ENCODE measurements at places on chromosomes 6 and 20. TPM values are rescaled to one million over a fixed set of nuclear protein-coding genes. Genes with fewer than 3 reads are reported as not detected.

Gene RNGTT
- 17.4 TPM for total RNA-seq

Gene OLIG3
- not detected for total RNA-seq

DNA sequence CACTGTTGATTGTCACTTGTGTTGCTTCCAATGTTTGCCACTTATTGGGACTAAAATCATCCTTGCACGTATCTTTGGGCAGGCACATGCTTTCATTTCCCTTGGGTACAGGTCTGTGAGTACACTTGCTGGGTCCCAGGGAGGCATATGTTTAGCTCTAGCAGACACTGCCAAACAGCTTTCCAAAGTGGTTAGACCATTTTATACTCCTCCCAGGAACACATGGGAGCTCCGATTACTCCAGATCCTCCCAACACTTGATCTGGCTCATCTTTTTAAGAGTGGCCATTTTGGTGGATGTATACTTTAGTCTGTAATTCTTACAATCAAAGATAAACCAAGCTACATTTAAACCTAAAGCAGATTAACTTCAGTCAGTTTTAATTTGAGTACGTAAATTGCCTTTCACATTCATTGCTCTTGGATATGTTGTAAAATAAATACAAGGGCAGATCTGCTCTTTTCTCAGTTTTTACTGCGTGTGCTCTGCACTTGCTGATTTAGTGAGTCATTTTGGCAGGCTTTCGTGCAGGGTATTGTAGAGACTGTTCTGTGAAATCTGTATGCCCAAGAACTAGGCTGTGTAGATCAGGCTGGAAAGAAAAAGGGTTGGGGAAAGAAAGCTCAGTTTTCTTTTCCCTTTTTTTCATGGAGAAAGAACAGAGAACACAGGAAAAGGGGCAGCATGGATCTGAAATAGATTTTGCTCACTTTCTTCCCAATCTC, 19.5 kb downstream of the SLC22A1 start:
- no peaks in the 10 kb centered on the region for H3K36me3 ChIP-seq
- no peak overlapping the region for H3K4me3 ChIP-seq
- H3K27me3 ChIP-seq, result no peaks in the 10 kb centered on the region
- H3K27ac ChIP-seq, result peak overlapping the region; percentile 77

- H3K27me3 ChIP-seq, result no peaks in the 10 kb centered on the region
- no peak overlapping the region for H3K4me3 ChIP-seq
- H3K36me3 ChIP-seq, result no peaks in the 10 kb centered on the region
- DNase-seq, result no peak
Observed at GRCh38 chr20:48281501-48281900, 496.2 kb upstream of the SULF2 start.

Gene MEI4
- 0.41 TPM for total RNA-seq

Gene EIF6
- total RNA-seq, result 33.8 TPM

Gene TNNC2
- not detected for total RNA-seq

Gene EPB41L2
- 122 TPM for total RNA-seq

- H3K36me3 ChIP-seq, result no peaks in the 10 kb centered on the region
- no peaks in the 10 kb centered on the region for H3K4me1 ChIP-seq
- no peak within 1 kb of the TSS for H3K4me3 ChIP-seq
- H3K27me3 ChIP-seq, result no peaks in the 10 kb centered on the region
- peak within 1 kb of the TSS; percentile 50 for H3K27ac ChIP-seq
Observed at GRCh38 chr6:31575335-31575901, at the start of gene TNF. Gene TNF (plus strand): TSS chr6:31575565. CDS start chr6:31575742, 177 bp downstream.

- no peak for DNase-seq
- H3K4me1 ChIP-seq, result peaks cover 31% of the 10 kb centered on the region
- H3K27ac ChIP-seq, result peak overlapping the region; percentile 99
- H3K4me3 ChIP-seq, result no peak overlapping the region
- no peaks in the 10 kb centered on the region for H3K27me3 ChIP-seq
Observed at GRCh38 chr20:47349365-47350180, 6.9 kb downstream of the ZMYND8 start.

Gene KCNQ5
- total RNA-seq, result not detected
